ENCODE measurements at places on chromosomes 2 and 18.

DNA sequence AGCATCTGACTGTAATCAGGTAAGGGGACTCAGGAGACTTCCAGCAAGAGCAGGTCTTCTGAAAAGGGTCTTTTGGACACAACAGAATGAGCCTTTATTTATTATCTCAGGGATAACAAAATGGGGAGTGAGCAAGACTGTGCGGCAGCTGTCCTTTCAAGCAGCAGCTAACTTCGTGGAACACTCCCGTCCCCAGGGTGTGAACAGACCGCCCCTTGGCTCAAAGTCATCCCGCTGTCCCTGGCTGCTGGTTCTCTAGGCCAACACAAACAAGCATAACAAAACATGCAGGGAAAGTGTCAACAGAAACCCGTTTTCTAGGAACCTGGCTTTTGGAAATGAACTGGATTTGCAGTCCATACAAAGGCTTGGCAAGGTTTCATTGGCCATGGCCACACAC lies 787.9 kb upstream of the FANCL start:
- DNase-seq: no peak

- DNase-seq: no peak
Measured at GRCh38 chr2:37851828-37852584, 73.1 kb upstream of the RMDN2 start.

- no peak for DNase-seq
Measured at GRCh38 chr2:135056790-135057189, 4.7 kb downstream of the RAB3GAP1 start.

GRCh38 chr18:24189664-24190346 lies 50.9 kb downstream of the CABYR start:
- DNase-seq: no peak

- no peak for DNase-seq
Measured at GRCh38 chr18:23521907-23522306, 18.6 kb downstream of the RMC1 start.

DNA sequence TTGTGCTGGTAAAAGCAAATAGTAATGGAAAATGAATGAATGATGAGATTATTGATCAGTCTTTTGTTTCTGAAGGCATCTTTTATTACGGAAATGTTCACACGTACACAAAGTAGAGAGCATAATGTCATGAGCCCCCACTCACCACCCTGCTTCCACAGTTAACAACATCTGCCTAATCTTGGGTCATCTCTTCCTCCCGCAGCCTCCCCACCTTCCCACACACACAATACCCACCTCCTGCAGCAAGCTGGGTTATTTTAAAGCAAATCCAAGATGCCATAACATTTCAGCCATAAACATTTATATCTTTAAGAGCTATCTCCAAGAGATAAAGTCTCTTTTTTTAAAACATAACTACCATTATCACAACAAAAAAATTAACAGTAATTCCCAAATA lies 36.3 kb downstream of the CYP27C1 start:
- no peak for DNase-seq

- DNase-seq: no peak
Measured at GRCh38 chr2:237866101-237866621, 6.7 kb downstream of the RAMP1 start.

All from suppressor macrophage treated with lipopolysaccharide for 1 hour (primary cell).